HFFc6 (cell line): ENCODE measurements at places on chromosomes 2 and 18.
A peak's percentile ranks its signal among the peaks of the same experiment; 100 is the strongest.

DNA sequence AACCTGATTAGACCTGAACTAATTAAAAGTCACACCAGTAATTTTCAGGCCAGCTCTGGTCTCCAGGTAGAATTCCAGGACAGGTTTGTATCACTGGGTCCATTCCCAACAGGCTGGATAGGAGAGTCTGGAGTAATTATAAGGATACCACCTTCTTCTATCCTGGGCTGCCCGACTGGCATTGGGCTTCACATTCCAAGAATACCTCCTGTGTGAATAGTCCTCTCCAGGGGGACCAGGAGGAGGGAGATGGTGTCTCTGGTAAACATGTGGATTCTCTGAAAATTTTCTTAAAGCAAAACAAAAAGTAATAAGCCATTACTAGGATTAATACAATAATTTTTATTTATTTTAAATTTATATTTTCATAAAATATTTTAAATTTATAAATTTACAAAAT is 17.3 kb downstream of the DUSP11 start:
- DNase-seq, result no peak

DNA sequence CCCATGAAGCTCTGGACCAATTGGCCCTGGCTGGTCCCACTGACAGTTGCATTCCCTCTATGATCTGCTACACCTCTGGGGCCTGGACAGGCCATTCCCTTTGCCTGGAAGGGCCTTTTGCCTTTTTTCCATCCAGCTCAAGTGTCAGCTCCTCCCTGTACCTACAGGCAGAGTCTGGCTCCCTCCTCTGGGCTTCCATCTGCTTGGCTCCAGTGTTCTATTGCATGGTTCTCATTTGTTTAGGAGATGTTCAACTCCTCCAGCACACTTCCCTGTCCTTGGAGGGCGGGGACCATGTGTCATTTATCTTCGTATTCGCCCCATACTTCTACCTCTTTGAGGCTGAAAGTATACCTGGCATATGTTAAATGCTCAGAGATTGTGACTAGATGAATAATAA is 61.1 kb downstream of the PRKCE start:
- DNase-seq, result no peak

GRCh38 chr2:189933911-189934399 is 128.6 kb downstream of the MSTN start:
- peak; percentile 77 for DNase-seq

GRCh38 chr18:43589611-43590151 is 312.4 kb upstream of the SYT4 start:
- no peak for DNase-seq

- no peak for DNase-seq
Measured at GRCh38 chr2:236787885-236788284, 218.3 kb downstream of the ACKR3 start.

- no peak for DNase-seq
Measured at GRCh38 chr18:61397222-61397621, 64.0 kb downstream of the CDH20 start.

- DNase-seq, result no peak
Measured at GRCh38 chr2:224257156-224257555, 144.8 kb downstream of the FAM124B start.

- peak; percentile 46 for DNase-seq
Measured at GRCh38 chr2:28821295-28821958, 10.8 kb downstream of the SPDYA start.

DNA sequence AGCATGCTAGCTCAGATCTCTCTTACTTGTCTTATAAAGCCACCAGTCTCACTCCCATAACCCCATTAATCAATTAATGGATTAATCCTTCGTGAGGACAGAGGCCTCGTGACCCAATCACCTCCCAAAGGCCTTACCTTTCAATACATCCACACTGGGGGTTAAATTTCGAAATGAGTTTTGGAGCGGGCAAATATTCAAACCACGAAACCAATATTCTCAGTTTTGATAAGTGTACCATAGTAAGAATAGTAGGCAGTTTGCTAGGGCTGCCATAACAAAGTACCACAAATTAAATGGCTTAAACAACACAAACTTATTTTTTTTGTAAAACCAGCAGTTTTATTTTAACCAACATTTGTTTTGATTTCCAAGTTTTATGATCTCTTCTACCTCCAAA is 15.2 kb downstream of the HIBCH start:
- DNase-seq, result no peak

DNA sequence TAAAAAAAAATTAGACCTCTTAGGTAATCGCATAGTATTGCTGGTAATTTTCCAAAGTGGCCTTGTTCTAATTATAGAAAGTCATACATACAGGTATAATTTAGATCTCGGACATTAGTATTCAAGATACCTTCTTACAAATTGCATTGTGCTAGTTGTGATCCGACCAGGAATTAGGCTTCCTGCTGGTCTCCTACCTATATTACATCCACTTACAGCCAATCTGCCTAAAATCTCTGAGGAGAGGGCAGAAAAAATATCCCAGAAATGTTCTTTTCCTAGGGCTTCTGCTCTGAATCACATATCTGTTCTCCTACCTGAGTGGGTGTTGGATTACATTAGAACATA is 314.7 kb upstream of the GULP1 start:
- no peak for DNase-seq

GRCh38 chr18:30302181-30302580 is 740.4 kb downstream of the DSC3 start:
- DNase-seq, result no peak

DNA sequence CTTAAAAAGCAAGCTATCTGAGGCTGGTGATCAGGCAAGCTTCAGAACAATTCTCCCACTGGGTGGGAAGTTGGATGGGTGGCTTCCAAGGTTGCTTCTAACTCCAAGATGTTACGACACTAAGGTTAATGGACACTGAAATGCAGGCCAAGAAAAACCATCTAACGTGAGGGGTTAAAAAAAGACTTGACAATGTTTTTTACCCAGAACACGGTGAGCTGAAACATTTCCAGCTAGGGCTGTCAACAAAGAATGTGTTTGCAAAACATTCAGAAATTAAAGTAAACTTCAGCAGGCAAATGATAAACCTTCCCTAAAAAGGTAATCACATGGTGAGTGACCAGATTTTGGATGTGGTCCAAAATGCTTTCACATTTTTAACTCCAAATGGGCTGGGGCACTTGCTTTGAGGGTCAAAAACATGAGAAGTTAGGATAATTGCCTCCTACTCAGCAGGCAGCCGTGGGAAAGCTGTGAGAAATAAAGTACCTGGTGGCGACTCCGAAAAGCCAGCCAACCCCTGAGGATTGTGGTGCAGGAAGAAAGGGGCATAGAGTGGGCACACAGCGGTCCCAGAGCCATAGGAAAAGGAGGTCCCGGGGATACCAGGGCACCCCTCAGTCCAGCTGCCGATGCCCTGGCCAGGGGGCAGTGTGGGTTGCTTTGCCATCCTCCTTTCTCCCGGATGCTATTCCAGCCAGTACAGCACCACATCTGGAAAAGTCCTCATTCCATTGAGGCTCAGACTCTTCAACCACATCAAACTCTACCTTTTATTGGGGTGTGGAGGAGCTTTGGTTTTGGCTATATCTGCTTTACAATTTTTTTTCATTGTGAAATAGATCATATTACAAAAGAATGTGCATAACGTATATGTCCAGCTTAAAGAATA is 90.0 kb upstream of the ATL2 start:
- DNase-seq, result no peak

GRCh38 chr2:83742117-83742782 is 716.8 kb downstream of the SUCLG1 start:
- DNase-seq, result no peak

GRCh38 chr2:127859712-127860085 is 1.7 kb upstream of the POLR2D start:
- DNase-seq, result no peak

DNA sequence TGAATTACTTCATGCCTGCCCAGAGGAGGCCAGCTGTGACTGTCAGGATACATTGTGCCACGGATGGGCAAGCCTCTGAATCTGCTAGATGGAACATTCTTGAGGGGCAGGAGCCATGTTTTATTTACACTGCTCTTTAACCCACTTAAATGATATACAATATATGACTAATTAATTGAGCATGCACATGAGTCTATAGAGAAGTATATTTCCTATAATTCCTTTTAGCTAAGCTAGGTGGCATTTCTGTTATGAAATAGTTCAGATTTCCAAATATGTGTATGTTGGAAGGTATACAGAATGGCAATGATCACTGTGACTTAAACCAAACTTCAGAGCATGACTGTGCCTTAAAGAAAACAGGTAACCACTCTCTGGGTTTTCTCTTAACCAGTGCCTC is 131.7 kb downstream of the RAB3GAP1 start:
- no peak for DNase-seq

GRCh38 chr2:169363560-169364150 is 1.3 kb upstream of the LRP2 start:
- DNase-seq, result no peak

DNA sequence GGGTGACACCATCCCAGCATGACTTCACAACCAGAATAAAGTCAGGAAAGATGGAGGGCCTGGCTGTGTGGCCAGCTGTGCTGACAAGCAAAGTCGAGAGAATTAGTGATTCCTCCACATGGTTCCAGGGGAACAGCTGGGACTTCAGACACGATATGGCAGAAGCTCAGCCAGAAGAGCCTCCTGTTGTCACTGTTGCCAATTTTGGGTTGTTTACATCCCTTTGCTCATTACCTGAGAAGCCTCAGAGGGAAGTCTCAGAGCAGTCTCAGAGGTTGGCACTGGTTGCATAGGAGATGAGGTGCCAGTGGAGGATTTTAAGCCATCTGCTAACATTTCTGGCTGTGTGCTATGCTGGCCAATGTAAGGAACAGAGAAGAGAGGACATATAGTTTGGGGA is 16.0 kb downstream of the LINC00305 start:
- no peak for DNase-seq

GRCh38 chr18:44895176-44895798 is 214.6 kb downstream of the SETBP1 start:
- peak; percentile 41 for DNase-seq

- no peak for DNase-seq
Measured at GRCh38 chr2:168314236-168314635, 66.8 kb upstream of the STK39 start.

DNA sequence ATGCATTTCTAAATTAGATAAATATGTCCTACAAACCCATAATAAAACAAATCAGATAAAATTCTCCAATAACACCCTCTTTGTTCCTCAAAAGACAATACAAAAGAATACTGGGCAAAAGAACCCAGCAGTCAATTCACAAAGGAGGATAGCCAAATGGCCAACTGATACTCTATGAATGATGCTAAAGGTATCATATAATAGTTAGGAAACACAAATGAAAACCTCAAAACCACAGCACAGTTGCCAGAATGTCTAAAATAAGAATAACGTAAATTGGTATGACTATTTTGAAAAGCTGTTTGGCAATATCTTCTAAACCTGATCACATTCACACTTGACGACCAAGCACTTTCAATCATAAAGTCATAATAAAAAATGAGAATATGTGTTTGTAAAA is 315.4 kb downstream of the CDH7 start:
- DNase-seq, result no peak

DNA sequence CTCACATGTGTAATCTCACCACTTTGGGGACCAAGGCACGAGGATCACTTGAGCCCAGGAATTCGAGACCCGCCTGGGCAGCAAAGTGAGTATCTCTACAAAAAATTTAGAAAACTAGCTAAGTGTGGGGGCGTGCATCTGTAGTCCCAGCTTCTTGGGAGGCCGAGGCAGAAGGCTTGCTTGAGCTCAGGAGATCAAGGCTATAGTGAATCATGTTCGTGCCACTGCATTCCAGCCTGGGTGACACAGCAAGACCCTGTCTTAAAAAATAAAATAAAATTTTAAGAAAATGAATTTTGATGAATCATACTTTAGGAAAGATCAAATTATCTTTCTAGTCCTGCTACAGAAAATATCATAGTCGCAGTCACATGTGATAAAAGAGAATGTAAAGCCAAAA is 46.9 kb downstream of the CABYR start:
- DNase-seq, result no peak

- DNase-seq, result no peak
Measured at GRCh38 chr2:130378898-130379214, 23.0 kb downstream of the PTPN18 start.

- DNase-seq, result no peak
Measured at GRCh38 chr2:134758633-134759032, 39.8 kb upstream of the TMEM163 start.

DNA sequence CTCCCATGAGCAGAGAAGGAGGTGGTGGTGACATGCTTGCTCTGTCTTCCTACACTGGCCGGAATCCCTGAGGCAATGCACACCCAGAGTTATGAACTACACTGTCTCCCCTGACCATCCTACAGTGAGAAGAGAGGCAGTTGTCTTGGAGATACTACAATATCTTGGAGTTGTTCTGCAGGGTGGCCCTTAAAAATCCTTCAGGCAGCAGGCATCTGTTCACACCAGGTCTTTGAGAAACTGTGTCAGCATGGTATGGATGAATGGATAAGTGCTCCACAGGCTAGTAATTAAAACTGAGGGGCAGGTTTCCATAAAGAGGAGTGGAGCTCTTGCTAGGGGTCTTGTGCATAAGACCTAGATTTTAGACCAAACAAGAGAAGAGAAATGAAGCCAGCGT is 223.7 kb upstream of the COPS8 start:
- DNase-seq, result no peak

- DNase-seq, result no peak
Measured at GRCh38 chr2:9127316-9127715, 79.3 kb upstream of the ASAP2 start.

- peak; percentile 6 for DNase-seq
Measured at GRCh38 chr2:160533482-160533881, 39.9 kb upstream of the RBMS1 start.

DNA sequence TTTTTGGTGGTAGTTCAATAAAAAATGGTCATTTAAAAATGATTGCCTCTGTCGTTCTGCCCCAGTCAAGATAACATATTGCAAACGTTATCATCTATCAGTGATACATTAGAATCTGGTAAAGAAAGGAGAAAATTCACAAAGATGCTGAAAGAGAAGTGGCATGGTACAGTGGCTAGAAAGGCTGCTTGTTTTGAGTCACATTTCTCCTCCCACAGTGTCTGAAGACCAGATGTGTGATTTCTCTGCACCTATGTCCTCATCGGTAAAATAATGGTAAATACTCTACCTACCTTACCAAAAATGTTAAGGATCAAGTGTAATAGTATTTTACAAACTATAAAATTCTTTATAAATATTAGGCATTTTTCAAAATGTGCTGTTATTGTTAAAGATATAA is 76.1 kb upstream of the NOSTRIN start:
- DNase-seq, result no peak

DNA sequence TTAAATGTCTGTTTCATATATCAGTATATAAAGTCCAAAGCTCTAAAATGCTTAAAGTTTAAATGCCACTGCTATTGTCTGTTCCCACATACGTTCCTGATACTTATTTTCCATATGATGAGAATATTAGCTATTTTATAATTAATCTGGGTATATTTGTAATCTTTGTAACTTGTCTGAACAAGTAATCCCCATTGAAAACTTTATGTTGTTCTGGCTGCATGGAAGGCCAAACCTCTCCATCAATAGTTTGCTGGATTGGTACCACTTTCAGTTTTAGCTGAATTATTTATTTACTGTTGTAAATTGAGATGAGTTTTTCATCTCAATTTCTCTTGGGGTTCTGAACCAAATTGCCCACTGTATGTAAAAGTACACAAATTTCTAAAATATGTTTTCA is 1.5 kb downstream of the MBD5 start:
- DNase-seq, result no peak
